ENCODE measurements at places on chromosomes 6 and 20.

- peak; percentile 70 for DNase-seq
These were observed 68.2 kb upstream of the FUCA2 start for GRCh38 chr6:143579703-143580102.

- no peak for DNase-seq
These were observed 32.8 kb upstream of the GMPR start for GRCh38 chr6:16205377-16206144.

GRCh38 chr6:78618970-78619369 is 248.4 kb upstream of the IRAK1BP1 start:
- DNase-seq = no peak

DNA sequence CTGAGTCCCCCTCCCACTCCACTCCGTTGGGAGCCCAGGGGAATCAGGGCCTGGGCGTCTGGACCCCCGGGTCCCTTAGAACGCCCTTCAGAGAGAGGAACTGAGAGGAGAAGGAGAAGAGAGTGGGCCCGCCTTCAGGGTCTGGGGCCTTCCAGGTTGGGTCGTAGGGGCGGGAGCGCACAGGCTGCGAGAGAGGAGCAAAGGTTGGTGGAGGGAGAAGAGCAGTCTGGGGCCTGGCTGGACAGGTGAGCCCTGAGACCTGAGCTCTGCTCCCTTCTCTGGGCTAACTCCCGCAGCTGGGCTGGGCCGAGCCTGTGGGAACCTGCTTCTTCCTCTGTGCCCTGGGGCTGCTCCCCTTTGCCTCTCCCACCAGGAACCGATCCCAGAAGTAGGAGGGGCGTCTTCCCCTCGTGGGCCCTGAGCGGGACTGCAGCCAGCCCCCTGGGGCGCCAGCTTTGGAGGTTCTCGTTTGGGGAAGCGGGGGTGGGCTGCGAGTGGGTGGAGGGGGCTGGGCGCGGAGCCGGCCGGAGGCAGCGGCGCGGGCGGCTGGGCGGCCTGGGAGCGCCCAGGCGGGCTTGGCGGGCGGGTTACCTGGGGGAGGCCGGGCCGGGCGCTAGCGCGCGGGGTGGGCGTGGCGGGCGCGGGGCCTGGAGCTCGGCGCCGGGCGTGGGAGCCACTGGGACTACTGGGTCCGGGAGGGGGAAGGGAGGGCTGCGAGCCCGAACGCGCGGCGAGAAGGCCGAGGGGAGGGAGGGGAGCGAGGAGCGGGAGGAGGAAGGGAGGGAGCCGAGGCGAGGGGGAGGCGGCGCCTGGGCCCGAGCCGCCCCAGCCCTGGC is at the start of gene DDR1:
DDR1 (plus strand) TSS at position 835 of the 836 bp plus-strand sequence. CDS start 4,211 bp downstream, outside the sequence.
- DNase-seq = peak; percentile 89

- DNase-seq = no peak
These were observed 5.8 kb upstream of the MCM9 start for GRCh38 chr6:118940770-118941169.

DNA sequence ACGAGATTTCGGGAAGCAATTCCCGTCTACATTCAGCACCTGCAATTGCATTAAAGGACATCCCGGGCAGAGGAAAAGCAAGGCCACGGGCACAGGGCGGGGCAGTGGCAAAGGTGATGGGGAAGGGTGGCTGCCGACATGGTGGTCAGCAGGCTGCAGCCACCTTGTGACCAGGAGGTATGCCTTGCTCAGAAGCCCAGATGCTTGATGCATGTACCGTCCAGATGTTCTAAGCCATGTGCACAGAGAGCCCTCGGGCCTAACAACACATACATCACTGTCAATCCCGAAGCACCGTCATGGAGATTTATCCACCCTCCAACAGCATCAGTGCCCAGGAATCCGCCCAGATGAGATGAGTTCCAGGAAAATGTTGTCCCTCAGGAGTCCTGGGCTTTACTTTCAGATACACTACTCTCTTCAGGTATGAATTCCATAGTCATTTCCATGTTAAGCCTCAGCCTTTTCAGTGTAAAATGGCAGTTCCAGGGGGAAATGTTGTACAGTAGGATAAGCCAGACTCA is 77.8 kb upstream of the FRMD1 start:
- no peak for DNase-seq

- DNase-seq = no peak
These were observed 12.8 kb downstream of the PRDM13 start for GRCh38 chr6:99619409-99619762.

DNA sequence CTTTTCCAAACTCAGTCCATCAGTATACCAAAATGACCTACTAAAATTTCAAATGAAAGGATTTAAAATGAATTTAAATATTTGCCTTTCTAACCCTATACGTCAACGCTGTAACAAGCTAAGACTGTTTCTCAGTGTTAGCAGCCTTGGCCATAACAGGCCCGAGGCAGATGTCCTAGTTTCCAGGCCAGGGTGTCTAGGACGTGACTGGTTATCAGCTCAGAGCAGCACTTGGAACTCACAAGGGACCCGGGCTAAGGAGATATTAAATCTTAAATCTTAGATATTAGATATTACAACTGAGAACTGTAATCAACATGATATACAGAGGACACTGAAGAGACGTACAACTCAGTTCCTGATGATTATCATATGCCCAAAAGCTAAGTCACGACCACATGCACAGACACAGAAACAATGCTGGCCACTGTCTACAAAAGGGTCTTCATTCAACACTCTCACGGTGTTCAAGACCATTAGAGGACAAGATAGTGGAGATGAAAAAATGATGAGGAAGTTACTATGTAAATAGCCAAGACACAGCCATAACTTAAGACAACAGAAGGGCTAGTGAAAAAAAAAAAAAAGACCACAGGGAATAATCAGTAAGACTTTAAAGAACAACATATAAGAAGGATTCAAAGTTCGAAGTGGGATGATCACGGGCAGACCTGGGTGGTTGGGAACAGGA is at the start of gene CLDN20:
CLDN20 (plus strand) TSS at position 641 of the 691 bp plus-strand sequence. CDS start 11,707 bp downstream, outside the sequence.
- no peak for DNase-seq

- no peak for DNase-seq
These were observed 587.8 kb upstream of the JAG1 start for GRCh38 chr20:11261533-11262000.

GRCh38 chr6:103081876-103082630 is 1688.5 kb downstream of the GRIK2 start:
- DNase-seq = no peak

DNA sequence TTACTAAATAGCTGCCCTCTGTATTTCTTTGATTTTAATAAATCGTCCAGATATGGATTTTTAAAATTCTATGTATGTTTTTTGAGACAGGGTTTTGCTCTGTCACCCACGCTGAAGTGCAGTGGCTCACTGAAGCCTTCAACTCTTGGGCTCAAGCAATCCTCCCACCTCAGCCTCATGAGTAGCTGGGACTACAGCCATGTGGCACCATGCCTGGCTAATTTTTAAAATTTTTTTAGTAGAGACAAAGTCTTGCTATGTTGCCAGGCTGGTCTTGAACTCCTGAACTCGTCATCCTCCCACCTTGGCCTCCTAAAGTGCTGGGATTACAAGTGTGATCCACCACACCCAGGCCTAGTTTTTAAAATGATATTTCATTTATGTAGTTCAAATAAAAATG is 47.4 kb upstream of the DDR1 start:
- no peak for DNase-seq

DNA sequence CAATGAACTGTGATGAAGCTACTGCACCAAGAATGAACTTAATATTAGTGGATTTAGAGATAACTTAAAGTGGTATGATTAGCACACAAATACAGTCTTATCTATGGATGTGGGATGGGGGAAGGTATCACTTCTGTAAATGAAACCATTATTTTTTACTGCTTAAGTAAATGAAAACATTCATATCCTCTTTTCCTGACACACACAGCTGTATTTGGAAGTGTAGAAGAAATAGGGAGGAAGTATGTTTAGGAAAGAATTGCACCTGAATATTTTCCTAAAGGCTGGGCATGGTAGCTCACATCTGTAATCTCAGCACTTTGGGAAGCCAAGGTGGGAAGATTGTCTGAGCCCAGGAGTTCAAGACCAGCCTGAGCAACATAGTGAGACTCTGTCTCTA is 96.8 kb downstream of the HIVEP2 start:
- DNase-seq = no peak

GRCh38 chr20:1629321-1629720 is 9.5 kb upstream of the SIRPB1 start:
- no peak for DNase-seq

DNA sequence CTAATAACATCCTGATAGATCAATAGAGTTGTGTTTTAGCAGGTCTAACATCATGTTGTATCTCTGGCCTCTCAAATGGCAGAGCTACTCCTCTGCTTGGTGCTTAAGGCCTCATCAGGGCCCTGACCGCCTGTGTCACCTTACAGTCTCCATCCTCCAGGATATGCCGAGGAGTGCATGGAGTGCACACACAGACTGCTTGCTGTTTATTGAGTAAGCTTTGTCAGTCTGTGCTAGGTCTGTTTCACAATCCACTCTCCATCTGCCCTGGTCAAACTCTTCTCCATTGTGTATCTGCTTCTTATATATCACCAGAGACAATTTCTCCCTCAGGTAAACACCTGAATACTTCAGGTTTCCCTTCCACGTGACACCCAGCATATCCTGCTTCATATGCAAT is 136.1 kb downstream of the SLC24A3 start:
- DNase-seq = no peak

- peak; percentile 59 for DNase-seq
These were observed 621 bp downstream of the NOL7 start for GRCh38 chr6:13615792-13616120.

GRCh38 chr6:28523241-28523622 is 2.4 kb upstream of the GPX5 start:
- no peak for DNase-seq

GRCh38 chr6:9481292-9482029 is 933.4 kb downstream of the TFAP2A start:
- no peak for DNase-seq
